ENCODE measurements at places on chromosomes 7 and 10. TPM values are rescaled to one million over a fixed set of nuclear protein-coding genes. Genes with fewer than 3 reads are reported as not detected.

- ATAC-seq, result no peak
Measured at GRCh38 chr10:35821339-35821911, 179.3 kb upstream of the FZD8 start.

DNA sequence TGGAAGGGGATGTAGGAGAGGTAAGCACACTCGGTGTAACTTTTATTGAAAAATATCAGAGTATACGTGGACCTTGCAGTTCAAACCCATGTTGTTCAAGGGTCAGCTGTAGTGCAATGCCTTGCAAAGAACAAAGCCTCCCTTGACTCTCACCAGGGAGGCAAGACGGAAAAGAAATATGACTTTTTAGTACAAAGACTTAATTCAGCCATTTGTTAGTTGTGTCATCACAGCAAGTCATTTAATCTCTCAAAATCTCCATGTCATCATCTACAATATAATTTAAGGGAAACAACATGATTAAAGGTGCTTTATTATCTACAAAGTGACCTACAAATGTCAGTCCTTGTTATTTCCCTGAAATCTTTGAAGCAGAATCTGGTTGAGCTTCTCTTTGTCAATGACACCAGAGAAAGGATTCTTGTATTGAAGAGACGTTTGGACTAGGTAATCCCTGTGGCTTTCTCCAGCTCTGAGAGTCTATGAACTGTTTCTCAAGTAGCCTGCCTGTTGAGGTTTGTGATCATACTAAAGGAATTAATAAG, 502.8 kb downstream of the REEP3 start:
- ATAC-seq, result no peak

- no peak for ATAC-seq
Measured at GRCh38 chr7:132122901-132123300, 453.4 kb downstream of the PLXNA4 start.

GRCh38 chr7:101968720-101969466, 151.5 kb downstream of the CUX1 start:
- ATAC-seq, result no peak

DNA sequence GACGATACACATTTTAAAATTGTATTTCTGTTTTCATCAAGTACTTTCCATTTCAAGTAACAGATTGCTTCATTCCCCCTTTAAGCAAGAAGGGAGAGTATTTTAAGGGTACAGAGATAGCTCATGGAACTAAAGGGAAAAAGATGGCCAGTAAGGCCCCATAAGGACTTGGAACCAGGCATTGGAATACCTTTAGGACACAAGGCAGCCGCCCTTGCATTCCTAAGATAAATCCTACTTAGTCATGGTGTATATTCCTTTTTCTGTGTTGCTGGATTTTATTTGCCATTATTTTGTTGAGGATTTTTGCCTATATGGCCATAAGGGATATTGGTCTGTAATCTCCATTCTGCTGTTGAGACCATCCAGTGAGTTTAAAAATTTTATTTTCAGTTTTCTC, 49.2 kb downstream of the BTRC start:
- ATAC-seq, result no peak

DNA sequence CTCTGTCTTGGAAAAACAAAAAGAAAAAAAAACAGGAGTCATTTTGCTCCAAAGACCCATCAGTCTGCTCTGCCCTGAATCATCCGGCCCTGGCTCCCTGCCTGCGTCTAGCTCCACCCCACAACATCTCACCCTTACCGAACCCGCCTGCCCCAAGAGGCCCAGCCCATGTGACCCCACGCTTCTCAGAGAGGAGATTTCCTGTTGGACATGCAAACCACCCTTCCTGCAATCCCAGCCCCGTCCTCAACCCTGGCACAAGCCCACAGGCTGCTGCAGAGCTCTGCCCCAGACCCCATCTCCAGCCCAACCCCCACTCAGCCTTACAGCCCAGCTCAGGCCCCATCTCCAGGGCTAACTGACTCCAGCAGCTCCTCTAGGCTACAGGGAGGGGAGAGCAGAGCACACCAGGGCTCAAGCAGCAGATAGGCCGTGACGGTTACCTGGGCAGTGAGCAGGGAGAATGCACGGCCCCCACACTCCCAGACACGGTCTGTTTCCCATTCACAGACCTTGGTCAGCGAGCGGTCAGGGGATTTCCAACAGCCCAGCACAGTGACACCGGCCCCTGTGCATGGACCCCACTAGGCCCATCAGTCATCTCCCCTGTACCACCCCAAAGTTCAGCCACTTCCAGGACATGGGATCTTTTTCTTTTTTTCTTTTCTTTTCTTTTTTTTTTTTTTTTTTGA, 69.9 kb upstream of the GTF2I start:
- peak; percentile 96 for ATAC-seq

GRCh38 chr7:82559193-82559805, 115.7 kb upstream of the CACNA2D1 start:
- ATAC-seq, result peak; percentile 100

GRCh38 chr10:61797304-61798153, 104.0 kb upstream of the ARID5B start:
- ATAC-seq, result peak; percentile 66

Gene ENTPD1
- total RNA-seq, result 4.6 TPM

Gene NRCAM
- total RNA-seq, result 55.1 TPM

Gene CYP2W1
- total RNA-seq, result not detected
